ENCODE measurements at places on chromosomes 2 and 18.

DNA sequence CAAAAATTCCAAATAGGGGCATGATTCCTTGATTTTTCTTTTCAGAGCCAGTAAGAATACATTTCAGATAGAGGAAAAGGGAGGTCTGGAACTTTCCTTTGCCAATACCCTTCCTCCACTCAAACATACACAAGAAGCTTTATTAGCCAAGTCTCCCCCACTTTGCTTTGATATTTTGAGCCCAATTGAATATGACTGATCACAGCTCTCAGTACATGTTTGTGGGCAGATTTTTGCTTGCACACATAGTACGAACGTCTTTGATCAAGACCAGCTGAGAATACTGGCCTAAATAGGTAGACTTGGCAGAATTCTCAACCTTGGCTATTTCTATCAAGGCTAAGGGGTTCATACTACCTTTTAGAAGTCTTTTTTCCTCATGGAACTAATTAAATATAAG is 148.8 kb upstream of the PGAP1 start:
- DNase-seq = no peak

DNA sequence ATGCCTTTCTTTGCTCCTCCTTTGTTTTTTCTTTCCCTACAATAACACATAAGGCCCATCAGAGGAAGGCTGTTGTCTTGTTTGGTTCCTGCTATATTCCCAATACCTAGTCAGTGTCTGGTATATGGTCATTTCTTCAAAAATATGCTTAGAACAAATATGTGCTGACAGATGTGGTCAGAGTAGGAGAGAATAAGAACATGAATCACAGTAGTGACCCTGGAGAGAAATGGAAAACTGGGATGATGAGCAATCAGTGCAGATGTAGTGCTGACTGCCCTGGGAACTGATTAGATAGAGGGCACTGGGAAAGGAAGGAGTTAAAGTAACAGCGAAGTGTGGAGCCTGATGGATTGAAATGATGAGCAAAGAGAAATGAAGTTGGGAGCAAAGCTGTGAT is 189.4 kb upstream of the LHCGR start:
- no peak for DNase-seq

GRCh38 chr2:61363580-61363979 is 107.3 kb downstream of the USP34 start:
- no peak for DNase-seq

DNA sequence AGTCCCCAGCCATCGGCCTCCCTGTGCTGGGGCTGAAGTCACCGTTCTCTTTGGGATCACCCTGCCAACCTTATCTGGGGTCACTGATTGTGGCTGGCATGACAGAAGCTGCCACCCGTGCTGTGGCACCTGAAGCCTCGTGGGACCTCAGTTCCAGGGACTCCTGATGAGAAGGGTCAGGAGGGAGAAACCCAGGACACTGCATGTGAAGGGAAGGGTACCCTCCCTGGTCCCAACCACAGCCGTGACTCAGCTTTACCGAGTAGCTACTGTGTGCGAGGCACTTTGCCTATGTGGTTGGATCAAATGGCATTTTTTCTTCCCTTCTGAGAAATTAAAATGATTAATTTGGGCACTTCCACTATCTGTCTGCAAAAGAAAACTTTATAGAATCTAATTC is 64.4 kb downstream of the SP110 start:
- DNase-seq = no peak

GRCh38 chr2:70321370-70321769 is 19.5 kb upstream of the FAM136A start:
- no peak for DNase-seq

DNA sequence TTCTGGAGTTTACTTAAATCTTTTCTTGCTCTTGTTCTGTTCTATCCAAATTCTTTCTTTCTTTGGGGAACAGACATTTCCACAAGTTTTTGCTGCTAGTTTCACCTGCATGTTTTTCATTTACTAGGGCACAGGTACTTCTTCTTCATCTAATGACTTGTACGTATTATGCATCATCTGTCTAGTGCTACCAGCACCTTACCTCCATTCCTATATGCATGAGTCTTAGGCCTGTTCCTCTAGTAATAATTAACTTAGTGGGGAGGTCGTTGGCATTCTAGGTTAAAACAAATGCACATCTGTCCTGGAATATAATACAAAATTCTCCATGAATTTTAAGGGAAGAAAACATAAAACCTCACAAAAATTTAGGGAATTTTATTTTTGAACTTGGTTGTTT is 164.5 kb upstream of the STON1 start:
- no peak for DNase-seq

GRCh38 chr2:209806318-209806717 is 34.7 kb downstream of the UNC80 start:
- no peak for DNase-seq

- DNase-seq = no peak
Observed at GRCh38 chr18:58324824-58325480, 280.9 kb downstream of the NEDD4L start.

GRCh38 chr2:71669628-71670429 is 216.5 kb downstream of the DYSF start:
- DNase-seq = no peak

DNA sequence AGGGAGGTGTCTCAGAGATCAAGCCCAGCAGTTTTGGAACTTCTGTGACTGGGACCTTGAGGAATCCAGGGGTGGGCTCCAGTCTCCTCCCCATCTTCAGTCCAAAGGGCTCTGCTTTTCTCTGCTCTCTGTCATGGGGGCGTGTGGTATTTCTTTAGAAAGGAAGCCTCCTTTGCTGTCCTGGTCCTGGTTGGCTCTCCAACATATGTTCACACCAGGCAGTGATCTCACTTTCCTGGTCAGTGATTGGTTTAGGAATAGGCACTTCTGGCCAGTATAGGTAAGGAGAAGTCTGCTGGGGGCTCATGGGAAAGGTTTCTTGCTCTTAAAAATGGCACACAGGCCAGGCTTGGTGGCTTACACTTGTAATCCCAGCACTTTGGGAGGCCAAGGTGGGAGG is 115.5 kb upstream of the HAAO start:
- no peak for DNase-seq

GRCh38 chr18:25921677-25922421 is 168.6 kb downstream of the SS18 start:
- peak; percentile 4 for DNase-seq

- DNase-seq = no peak
Observed at GRCh38 chr2:201904538-201905420, 98.4 kb downstream of the CDK15 start.

- DNase-seq = no peak
Observed at GRCh38 chr2:68715353-68716041, 19.1 kb upstream of the ARHGAP25 start.

DNA sequence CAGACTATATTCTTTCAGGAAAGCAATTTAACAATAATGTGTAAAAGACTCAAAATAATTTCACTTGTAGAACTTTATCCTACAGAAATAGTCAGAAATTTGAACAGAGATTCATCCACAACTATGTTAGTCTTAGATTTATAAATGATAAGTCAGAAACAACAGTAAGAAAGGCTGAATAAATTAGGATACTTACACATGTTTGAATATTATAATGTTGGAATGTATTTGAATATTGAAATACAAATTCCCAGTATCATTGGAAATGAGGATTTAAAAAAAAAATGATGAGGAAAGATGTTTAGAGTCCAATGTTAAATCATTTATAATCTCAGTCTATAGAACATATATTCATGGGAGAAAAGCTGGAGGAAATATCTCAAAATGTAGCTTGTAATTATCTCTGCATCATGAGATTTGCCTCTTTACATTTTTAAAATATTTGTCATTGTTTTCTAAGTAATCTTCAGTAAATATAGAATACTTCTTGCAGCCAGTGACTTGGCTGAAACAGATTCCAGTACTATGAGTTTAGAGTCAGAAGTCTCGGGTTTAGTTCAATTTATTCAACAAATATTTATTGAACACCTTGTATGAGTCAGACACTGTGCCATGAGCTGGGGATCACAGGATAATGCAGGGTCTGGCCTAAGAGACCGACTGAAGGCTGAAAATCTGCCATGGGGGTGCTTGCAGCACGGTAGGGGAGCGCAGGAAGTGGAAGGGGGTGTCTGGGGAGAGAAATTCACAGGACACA is 32.3 kb downstream of the CXCR4 start:
- no peak for DNase-seq

GRCh38 chr2:196607073-196607472 is 32.4 kb upstream of the CCDC150 start:
- DNase-seq = no peak

GRCh38 chr2:127193164-127193966 is 26.7 kb downstream of the CYP27C1 start:
- DNase-seq = no peak

- DNase-seq = no peak
Observed at GRCh38 chr18:78296166-78296565, 683.5 kb upstream of the SALL3 start.

DNA sequence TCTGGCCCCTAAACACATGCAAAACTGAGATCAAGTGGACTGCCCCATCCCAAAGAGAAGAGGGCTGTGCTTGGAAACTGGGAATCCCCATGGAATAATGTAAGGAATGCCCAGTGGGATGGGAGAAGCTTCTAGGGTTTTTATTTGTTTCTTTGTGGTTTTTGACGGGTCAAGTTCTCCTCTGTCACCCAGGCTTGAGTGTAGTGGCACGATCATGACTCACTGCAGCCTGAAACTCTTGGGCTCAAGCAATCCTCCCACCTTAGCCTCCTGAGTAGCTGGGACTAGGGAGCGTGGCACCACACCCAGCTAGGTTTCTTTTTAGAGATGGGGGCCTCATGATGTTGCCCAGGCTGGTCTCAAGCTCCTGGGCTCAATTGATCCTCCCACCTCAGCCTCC is 101.7 kb upstream of the ZSWIM2 start:
- no peak for DNase-seq

- no peak for DNase-seq
Observed at GRCh38 chr2:191799526-191799925, 47.4 kb downstream of the CAVIN2 start.

DNA sequence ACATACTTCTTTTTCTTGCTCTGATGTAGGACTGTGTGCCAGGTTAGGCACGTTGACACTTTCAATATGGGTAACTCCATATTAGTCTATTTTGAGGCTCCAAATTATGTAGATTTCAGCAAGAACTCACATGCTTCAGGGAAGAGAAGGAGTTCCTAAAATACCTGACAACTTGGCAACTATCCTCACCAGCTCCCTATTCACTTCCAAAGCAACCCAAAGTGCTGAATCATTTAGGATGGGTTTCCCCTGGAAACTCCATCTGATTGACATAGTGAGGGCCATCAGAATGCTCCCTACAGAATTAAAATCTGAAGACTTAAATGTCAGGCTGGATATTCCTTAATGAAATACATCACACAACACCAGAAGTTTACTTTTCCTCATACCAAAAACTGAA is 32.5 kb upstream of the NFU1 start:
- no peak for DNase-seq

DNA sequence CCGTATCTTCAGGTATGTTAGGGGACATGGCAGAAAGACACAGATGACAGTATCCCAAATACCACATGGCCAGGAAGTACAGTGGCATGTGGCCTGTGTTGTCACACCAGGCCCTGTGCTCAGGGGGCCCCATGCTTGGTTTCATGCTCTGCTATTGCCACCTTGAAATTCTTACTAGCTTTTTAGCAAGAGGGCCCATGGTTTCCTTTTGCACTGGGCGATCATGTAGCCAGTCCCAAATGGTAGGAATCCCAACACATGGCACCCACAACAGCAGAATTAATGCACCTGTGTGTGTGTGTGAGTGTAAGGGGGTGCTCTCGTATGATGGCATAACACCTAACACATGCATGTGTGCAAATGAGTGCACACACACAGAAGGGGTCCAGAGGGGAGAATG is 39.2 kb downstream of the MYO7B start:
- no peak for DNase-seq

GRCh38 chr2:47159627-47160026 is 4.5 kb upstream of the STPG4 start:
- DNase-seq = no peak

DNA sequence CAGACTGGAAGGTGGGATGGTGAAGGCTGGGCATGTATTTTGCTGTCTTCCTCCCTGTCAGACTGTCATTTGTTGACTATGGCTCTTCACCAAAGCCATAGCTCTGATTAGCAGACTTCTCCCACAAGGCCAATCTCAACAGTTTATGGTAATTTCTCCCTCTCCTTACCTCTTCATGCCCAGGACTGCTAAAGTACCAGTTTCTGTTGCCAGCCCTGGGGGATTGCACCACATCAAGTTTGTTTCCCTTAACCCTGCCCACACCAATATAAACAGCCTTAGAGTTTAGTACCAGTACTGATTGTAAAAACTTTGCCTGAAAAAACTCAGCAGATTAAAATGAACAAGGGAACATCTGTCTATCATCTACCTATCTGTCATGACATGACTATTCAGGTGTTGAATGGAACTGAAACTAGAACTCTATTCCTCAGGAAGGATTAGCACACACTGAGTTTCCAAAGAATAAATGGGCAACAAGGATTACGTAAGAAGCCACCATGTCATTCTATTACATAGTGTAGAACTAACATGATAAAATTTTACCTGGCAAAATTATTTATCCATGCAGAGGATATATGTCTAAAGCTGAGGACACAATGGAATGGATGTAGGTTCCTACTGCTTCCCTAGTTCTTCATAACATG is 13.7 kb downstream of the FEZ2 start:
- DNase-seq = no peak

DNA sequence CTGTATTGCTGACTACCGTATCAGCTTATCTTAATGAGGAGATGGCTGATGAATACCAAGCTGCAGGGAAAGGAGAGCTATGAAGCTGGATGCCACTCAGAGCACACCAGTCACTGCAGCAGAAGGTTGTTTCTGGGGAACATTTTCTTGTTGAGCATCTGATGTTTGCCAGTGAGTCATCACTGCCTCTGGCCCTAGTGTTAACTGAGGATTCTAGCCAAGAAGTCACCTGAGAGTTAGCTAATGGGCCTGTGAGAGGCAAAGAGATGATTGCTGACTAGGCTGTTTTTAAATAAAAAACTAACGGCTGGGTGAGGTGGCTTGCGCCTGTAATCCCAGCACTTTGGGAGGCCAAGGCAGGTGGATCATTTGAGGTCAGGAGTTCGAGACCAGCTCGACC is 37.9 kb downstream of the CCDC150 start:
- DNase-seq = no peak

DNA sequence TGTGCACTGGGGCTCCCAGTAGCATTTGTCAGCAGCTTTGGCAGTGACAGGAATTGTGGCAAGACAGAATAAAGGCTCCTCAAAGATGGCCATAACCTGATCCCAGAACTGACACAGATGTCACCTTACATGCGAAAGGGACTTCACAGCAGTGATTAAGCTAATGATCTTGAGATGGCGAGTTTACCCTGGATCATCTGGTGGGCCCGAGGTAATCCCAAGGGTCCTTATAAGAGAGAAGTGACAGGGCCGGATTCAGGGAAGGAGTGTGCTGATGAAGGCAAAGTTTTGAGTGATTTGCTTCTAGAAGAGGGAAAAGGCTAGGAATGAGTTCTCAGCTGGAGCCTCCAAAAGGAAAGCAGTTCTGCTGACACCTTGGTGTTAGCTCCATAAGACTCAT is 333.9 kb downstream of the LPIN1 start:
- DNase-seq = no peak

- no peak for DNase-seq
Observed at GRCh38 chr18:66621816-66622576, 18.1 kb upstream of the CDH19 start.

GRCh38 chr2:154459286-154459685 is 239.2 kb upstream of the KCNJ3 start:
- no peak for DNase-seq

GRCh38 chr18:2981212-2981728 is 31.7 kb downstream of the LPIN2 start:
- no peak for DNase-seq

- no peak for DNase-seq
Observed at GRCh38 chr18:58955001-58955400, 90.3 kb downstream of the ZNF532 start.

Data from NCI-H2081 treated with DMSO at 0.1 percent for 48 hours (cell line).